ENCODE measurements at places on chromosomes 16 and 17.
A peak's percentile ranks its signal among the peaks of the same experiment; 100 is the strongest.

GRCh38 chr16:50442221-50442620 lies 73.4 kb upstream of the BRD7 start:
- no peak for DNase-seq

- DNase-seq = no peak
Measured at GRCh38 chr17:75173526-75173925, 9.2 kb downstream of the SUMO2 start.

DNA sequence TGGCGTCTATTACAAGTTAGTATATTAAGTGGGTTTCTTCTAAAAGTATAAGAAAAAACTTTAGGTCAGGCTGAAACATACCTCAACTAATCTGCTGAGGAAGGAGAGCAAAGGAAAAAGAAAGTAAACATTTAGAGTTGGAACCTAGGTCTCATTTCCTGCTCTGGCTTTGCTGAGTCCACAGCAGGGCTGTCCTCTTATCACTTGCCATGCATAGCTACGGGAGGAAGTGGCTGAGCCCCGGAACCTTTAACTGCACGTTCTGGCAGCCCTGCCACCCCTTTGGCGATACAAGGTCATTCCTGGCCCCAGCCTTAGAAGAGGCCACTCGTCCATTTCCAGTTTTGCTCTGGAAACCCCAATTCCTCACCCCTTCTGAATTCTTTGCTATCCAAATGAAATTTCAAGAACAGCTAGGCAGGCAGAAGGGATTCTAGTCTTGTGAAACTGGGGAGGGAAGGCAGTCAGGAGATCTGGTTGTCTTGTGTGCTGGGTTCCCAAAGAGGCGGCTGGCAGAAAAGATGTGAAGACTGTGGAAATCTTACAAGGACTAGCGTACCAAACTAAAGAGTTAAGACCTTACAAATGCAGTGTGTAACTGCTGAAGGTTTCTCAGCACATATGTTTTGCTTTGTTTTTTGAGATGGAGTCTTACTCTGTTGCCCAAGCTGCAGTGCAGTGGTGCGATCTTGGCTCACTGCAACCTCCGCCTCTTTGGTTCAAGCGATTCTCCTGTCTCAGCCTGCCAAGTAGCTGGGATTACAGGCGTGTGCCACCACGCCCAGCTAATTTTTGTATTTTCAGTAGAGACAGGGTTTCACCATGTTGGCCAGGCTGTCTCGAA lies 19.1 kb downstream of the WIPI1 start:
- no peak for DNase-seq

DNA sequence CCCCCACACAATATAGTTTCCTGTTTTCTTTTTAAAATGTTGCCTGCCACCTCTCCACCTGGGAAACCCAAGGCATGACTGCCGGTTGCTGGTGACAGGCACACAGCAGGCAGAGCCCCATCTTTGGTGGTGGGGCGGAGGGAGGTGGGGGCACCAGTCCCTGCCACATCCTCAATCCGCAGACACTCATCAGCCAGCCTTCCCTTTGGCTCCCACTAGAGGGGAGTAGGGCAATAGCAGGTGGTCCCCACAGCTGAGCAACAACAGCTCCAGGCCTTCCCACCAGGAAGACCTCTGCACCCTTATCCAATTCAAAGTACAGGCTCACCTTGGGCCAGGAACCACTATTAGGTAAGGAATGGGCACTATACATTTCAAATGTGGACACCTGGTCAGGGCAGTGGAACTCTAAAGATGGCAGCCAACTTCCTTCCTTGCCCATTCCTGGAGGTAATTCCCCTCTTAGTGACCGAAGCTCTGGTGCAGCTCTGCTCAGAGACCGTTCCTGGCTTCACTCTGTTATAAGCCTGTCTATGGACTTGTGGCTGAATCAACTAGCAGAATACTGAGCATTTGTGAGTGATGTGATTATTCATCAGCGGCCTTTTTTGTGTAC lies 13.9 kb downstream of the RECQL5 start:
- no peak for DNase-seq

- peak; percentile 53 for DNase-seq
Measured at GRCh38 chr17:50200457-50201275, 765 bp downstream of the COL1A1 start.

DNA sequence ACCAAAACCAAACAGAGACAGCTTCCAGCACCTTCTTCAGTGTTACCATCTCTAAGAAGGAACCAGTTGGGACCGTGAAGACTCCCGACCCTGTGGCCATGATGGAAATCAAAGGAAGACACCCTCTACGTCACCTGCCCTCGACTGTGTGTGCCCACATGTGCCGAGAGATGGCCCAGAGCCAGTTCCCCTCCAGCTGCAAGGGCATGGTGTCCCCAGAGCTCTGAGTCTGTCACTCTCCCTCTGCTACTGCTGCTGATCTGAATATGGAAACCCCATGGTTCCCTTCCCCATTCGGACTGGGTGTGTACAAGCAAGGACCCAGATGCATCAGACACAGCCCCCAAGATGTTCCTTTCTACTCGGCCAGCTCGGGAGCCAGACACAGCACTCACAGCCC lies 76.4 kb downstream of the SOCS1 start:
- DNase-seq = no peak

DNA sequence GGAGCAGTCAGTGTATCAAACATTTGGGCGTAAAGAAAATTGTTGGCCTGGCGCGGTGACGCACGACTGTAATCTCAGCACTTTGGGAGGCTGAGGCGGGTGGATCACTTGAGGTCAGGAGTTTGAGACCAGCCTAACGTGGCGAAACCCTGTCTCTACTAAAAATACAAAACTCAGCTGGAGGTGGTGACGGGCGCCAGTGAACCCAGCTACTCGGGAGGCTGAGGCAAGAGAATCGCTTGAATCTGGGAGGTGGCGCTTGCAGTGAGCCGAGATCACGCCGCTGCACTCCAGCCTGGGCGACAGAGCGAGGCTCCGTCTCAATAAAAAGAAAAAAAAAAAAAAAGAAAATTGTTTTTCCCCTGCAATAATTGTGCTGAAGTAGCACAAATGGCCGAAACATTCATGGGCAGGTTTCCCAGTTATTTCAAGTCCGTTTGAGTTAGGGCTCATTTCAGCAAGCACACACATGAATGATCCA lies 1.4 kb downstream of the GCSH start:
- DNase-seq = no peak

GRCh38 chr17:46862949-46863348 lies 11.6 kb downstream of the WNT9B start:
- no peak for DNase-seq

DNA sequence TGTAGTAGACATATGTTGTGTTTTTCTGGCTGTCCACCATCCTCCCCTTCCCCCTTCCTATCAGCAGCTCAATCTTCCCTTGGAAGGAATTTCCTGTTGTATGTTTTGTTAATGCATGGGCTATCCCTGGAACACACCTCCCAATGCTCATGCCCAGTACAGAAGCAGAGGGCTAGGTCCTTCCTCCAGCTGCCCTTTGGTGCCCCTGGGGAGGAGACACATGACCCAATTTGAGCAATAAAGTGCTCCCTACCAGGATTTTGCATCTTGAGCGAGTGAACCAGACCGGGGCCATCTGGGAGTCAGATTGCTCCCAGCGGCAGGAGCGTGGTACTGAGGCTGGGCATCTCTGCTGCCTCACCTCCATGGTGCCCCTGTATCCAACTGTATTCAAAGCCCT lies 141.5 kb upstream of the MED13 start:
- no peak for DNase-seq

GRCh38 chr17:49851387-49852291 lies 3.8 kb upstream of the TAC4 start:
- DNase-seq = peak; percentile 53

GRCh38 chr17:12133183-12133582 lies 112.5 kb downstream of the MAP2K4 start:
- DNase-seq = no peak

DNA sequence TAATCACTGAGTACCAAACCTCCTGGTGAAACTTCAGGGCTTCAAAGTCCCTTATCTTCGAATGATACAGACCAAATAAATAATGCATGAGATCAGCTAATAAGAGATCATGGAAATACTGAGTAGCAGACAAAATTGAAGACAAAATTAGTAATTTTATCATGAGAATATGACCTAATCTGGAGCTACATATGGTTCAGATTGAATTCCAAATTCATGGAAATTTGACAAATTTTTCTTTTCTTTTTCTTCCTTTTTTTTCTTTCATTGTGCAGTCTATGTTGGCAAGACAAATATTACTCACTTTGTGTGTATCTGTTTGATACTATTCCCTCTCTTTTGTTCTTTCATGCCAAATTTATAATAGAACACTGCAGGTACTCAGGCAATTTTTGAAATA lies 218.1 kb upstream of the KCNJ16 start:
- no peak for DNase-seq

- no peak for DNase-seq
Measured at GRCh38 chr16:54284931-54285413, 1.6 kb downstream of the IRX3 start.

DNA sequence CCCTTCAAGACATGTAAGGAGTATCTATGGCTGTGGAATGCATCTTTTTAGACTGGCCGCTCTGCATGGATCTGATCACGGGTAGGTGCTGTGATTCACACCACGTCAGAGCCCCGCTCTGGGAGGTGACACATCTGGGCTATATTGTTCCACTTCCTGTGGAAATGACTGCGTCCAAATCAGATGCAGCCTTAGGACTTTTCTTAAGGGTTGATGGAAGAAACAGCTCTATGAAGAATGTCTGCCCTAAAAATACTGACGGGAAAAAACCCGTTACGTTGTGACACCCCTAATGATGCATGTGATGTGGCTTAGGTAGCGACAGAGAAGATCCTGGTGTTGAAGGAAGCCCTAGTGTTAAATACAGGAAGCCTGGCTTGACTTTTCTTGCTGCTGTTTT lies 12.2 kb downstream of the BANP start:
- DNase-seq = peak; percentile 66

DNA sequence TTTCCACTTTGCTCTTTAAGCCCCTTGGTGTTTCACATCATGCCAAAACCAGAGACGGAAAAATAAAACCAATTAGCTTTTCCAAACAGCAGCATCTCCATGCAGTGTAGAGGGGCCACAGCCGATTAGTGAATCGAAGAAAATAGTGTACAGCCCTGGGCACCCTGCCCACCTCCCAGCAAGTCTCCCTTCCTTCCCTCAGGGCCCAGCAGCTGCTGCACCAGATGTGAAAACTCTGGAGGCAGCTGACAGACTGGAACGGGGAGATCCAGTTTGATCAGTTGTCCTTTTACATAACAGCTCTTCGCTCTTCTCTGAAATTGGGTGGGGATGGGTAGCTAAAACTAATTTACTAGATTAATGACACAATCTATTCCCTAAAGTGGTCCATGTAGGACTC lies 19.3 kb downstream of the TMEM11 start:
- DNase-seq = no peak

GRCh38 chr17:12316021-12316420 lies 295.3 kb downstream of the MAP2K4 start:
- DNase-seq = no peak

DNA sequence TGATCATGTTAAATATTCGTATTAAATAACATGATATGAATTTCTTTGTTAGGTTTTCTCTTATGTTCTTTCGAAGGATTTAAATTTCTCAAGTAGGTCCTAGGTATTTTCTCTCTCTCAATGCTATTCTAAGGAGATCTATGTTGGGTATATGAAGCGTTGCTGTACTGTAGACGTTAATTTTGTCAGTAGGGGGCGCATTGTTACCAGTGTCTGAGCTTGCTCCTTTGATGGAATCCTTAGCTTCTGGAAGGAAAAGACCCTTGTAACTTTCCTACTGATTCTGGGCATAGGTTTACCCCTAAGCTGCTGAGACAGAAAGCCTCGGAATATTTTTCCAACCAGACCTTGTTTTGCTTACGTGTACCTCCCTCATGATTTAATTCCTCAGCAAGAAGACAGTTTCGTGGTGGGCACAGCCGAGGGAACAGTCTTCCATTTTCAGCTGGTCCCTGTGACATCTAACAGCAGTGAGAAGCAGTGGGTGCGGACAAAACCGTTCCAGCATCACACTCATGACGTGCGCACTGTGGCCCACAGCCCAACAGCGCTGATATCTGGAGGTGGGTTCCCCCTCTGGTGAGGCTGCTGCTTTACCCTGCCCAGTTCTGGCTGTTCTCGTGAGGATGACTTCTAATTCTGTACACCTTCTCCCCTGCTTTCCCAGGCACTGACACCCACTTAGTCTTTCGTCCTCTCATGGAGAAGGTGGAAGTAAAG lies 17.9 kb downstream of the UTP4 start:
- no peak for DNase-seq

- DNase-seq = no peak
Measured at GRCh38 chr17:4978726-4979125, 8.7 kb downstream of the CAMTA2 start.

GRCh38 chr16:55329791-55330428 lies 5.9 kb downstream of the IRX6 start:
- no peak for DNase-seq

DNA sequence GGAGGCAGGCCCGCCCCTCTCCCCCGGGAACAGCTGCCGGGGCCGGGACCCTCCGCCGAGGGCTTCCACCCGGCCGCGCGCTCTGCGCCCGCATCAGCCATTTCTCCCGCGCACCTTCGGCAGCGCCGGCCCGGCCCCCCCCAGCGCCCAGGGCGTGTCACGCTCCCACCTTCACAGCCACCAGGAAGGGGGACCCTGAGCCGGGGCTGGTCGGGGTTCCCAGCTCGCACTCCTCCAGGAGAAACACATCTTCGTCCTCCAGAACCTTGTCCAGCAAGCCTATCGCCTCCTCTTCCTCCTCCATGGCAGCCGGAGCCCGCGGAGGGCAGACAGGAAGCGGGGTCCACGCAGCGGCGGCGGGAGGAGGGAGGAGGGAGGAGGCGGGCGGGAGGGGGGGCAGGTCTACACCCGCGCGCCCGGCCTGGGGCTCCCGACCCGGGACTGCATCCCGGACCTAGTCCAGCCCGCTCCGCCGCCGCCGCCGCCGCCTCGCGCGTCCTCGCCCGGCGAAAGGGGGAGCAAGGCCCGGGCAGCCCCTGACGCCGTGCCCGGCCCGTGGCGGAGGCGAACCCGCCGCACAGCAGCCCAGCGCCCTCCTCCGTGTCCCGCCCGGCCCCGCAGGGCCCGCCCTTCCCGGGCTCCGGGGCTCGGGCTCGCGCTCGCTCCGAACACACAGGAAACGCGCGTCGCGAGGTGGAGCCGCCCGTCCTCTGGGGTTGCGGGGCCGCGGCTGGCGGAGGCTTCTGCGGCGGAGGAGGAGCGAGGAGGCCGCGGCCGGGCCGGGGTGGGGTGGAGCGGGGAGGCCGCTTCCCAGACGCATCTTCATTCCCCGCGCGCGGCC lies 70.8 kb downstream of the ABR start:
- no peak for DNase-seq

GRCh38 chr16:17246974-17247732 lies 223.6 kb downstream of the XYLT1 start:
- no peak for DNase-seq

Data from stimulated activated CD8-positive, alpha-beta memory T cell treated with anti-CD3 and anti-CD28 coated beads, Interleukin-4, amount 100 ng/mL, for 4 hours (primary cell).